ENCODE measurements at places on chromosomes 7 and 10. TPM values are rescaled to one million over a fixed set of nuclear protein-coding genes. Genes with fewer than 3 reads are reported as not detected.

The CDHR3 gene
- total RNA-seq: 6.0 TPM

The FLNC gene
- total RNA-seq: 4.0 TPM

The EEPD1 gene
- total RNA-seq: 45.5 TPM

The GALNT17 gene
- not detected for total RNA-seq

The IGFBP1 gene
- total RNA-seq: 30.8 TPM

The INA gene
- total RNA-seq: 26.7 TPM

The HTRA1 gene
- 52.8 TPM for total RNA-seq

The HOXA7 gene
- 5.1 TPM for total RNA-seq

All from A549 treated with CpdA at 1 μM for 4 hours (cell line).